ENCODE measurements at places on chromosomes 13 and 19.

DNA sequence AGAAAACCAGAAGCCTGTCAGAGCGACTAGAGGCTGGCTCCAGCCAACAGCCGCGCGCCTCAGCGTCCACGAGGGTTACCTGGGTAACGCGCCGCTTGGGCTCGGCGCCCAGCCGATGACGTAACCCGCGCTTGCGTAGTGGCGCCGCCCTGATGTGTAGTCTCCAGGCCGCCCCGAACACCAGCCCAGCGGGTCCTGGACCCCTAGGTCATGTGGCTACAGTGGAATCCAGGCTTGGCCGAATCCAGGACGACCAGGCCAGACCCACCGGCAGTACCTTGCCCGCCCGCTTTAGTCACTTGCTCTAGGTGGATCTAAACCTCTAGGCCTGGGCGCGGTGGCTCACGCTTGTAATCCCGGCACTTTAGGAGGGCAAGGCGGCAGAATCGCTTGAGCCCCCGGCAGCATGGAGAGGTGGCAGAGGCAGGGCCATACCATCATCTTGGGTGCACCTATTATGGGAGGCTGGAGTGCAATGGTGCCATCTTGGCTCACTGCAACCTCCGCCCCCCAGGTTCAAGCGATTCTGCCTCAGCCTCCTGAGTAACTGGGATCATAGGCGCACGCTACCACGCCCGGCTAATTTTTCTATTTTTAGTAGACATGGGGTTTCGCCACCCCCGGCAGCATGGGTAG lies 7.2 kb upstream of the ZNF606 start:
- DNase-seq: peak; percentile 20

- DNase-seq: no peak
Measured at GRCh38 chr13:75934889-75935288, 298.8 kb downstream of the LMO7 start.

DNA sequence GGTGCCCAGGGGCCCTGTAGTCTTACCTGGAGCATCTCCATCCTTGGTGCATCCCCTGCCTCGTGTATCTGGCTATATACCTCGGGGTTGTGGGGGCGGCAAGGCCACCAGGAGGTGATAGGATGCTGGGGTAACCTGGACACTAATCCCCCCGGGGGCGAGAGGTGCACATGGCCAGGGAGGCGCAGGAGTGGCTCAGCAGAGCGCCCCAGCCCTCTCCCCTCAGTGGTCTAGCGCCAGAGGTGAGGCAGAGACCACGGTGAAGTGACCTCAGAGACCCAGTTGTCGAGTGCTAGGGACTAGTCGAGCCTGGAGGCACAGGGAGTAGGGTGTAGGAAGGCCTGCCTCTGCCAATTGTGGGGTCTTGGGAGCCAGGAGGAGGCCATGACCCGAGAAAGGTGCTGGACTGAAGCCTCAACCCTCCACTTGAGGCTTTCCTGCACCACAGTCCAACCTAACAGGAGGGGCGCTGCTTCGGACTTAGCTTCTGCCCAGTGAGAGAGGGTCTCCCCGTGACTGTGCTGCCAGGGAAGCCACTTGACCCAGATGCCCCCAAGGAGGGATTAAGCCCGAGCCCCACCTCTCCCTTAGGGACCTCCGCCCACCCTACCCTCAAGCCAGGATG lies at the start of gene LHB:
Gene LHB (minus strand): TSS at position 51 of the 625 bp plus-strand sequence. CDS start 10 bp downstream, at position 41.
- no peak for DNase-seq

- DNase-seq: no peak
Measured at GRCh38 chr19:38924388-38924787, 6.2 kb downstream of the SARS2 start.

DNA sequence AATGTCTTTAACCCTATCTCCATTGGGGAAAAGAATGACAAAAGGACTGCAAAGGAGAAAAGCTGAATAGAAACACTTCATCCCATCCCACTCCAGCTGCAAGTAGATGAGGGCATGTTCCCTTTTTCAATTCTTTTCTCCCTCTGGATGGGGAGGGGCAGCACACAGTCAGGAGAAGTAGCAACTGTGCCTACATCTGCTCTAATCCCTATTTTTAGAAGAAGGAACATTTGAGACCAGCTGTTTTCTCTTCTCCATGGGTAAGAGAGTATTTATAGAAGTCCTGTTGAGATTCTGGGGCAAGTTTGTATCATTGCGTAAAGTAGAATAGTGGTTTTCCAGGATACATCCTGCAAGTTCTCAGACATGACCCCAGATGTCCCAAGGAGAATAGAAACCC lies 9.3 kb upstream of the GTF3A start:
- DNase-seq: no peak

- DNase-seq: no peak
Measured at GRCh38 chr13:84542348-84542747, 660.1 kb upstream of the SLITRK1 start.

GRCh38 chr19:6510618-6511017 lies 8.5 kb upstream of the TUBB4A start:
- DNase-seq: no peak

GRCh38 chr19:48295458-48295857 lies 25.6 kb downstream of the ZNF114 start:
- no peak for DNase-seq

GRCh38 chr13:25630329-25630900 lies 258.6 kb downstream of the ATP8A2 start:
- no peak for DNase-seq

- no peak for DNase-seq
Measured at GRCh38 chr13:94168783-94169453, 310.6 kb downstream of the DCT start.

DNA sequence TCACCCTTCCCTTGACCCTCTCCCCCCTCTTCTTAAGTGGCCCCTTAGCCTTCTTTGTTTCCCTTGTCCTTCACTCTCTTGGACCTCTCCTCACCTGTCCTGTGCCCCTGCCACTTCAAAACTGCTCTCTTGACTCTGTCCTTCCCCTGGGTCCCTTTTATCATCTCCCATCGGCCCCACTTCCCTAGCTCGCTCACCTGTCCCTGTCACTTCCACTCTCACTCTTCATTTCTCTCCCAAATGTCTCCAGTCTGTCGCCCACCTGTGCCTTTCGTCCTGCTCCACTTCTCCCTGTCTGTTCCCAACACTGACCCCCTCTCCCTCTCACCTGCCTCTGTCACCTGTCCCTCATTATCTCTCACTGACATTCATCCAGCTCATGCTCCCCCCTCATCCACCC lies 699 bp downstream of the IFNL1 start:
- no peak for DNase-seq

GRCh38 chr13:75764926-75765310 lies 128.8 kb downstream of the LMO7 start:
- no peak for DNase-seq

DNA sequence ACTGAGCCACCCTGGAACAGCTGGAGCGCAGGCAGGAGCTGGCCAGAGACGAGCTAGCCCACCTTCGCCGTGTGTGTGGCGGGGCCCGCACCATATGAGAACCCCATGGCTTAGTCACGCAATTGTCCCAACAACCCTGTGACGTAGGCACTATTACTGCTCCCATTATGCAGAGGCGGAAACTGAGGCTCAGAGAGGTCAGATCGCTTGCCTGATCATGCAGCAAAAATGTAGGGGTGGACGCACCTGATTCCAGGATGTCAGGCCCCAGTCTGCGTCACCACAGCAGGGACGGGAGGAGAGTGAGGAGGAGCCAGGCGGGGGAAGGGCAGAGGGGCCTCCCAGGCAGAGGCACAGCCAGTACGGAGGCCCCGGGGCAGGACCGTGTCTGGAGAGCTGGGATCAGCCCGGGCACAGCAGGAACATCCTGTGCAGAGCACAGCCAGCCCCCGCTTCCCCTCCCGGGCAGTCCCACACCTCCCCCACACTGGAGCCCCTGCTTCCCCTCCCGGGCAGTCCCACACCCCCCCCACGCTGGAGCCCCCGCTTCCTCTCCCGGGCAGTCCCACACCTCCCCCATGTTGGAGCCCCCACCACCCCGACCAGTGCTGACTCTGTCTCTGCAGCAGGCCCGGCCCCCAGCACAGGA lies 16.7 kb downstream of the PIP5K1C start:
- no peak for DNase-seq

GRCh38 chr13:80551650-80552497 lies 210.9 kb upstream of the SPRY2 start:
- DNase-seq: no peak

DNA sequence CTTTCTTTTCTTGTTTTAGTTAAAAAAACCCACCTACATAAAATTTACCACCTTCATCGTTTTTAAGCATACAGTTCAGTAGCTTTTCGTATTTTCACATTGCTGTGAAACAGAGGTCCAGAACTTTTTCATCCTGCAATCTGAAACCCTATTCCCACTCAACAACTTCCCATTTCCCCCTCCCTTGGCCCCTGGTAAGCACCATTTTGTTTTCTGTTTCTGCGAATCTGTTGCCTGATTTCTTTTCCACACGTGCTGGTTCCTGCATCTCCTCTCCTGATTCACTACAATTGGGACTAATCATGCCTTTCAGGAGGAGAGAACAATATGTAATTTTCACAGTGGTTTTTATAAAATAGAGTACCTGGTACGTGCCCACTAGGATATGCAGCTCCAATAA lies 149.2 kb upstream of the RNF113B start:
- DNase-seq: no peak

DNA sequence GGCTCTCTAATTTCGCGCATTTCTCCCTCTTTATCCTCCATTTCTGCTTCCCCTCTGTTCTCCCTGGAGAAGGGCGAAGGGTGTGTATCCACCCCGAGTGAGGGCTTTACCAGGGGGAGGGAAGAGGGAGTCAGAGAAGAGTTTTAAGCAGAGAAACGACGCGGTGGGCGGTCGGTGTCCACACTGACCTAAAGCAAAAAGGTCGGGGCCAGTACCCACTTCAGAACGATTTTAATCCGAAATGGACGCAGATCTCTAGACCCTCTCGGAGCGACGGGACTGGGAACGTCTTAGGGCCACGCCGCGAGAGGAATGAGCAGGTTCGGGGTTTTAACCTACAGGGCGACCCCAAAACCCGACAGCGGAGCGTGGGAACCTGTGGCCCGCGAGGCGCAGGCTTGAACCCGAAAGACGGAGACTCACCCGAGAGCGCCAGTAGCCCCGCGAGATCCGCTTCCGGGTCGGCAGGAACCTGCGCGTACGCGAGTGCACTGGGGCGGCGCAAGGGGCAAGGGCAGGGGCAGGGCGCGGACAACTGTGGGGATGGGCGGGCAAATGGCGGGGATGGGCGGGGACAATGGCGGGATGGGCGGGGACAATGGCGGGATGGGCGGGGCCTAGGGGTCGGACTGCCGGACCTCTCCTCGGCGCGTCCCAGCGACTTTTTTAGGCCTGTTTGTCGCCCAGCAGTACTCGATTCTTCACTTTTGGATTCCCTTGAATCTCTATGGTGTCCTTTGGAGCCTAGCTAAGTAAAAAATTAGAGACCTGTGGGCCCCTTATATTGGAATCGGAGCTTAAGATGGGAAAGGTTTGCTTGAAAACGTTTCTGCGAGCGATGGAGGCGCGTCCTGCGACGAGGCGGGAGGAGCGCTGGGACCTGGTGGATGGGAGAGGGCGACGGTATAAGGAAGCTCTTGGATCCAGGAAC lies at the start of gene ZNF677:
Gene ZNF677 (minus strand): TSS at position 463 of the 931 bp plus-strand sequence. CDS start 3,323 bp downstream, outside the sequence.
- DNase-seq: peak; percentile 51

DNA sequence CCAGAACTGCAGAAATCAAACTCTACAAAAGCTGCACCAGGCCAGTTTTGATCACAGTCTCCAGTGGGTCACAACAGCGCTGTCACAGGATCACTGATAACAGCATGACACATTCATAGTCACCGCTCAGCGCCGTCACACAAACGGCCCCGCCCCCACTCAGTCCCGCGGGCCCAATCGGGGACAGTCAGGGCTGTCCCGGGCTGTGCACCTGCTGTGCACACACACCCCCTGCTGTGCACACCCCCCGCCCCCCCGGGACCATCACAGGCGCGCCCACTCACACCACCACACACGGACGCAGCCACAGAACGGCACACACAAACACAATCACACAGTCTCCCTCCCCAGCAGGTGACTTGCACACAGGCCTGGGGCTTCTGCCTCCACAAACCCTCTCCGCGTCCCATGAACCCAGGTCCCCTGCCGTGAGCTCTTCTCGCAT lies 435 bp upstream of the ZNF382 start:
- DNase-seq: peak; percentile 80

- no peak for DNase-seq
Measured at GRCh38 chr13:20721454-20722357, 18.2 kb downstream of the IL17D start.

GRCh38 chr13:24684600-24684998 lies 4.4 kb downstream of the ATP12A start:
- DNase-seq: no peak

- DNase-seq: peak; percentile 63
Measured at GRCh38 chr19:12801466-12802266, at the start of the genes PRDX2 and THSD8. Gene PRDX2, minus strand, starts transcription at chr19:12801800. Its CDS starts 539 bp downstream, at chr19:12801261. Gene THSD8, plus strand, starts transcription at chr19:12802069. Its CDS starts 3 bp downstream, at chr19:12802072.

GRCh38 chr19:5996102-5996501 lies 18.2 kb upstream of the RANBP3 start:
- no peak for DNase-seq

- DNase-seq: peak; percentile 68
Measured at GRCh38 chr13:30307194-30307970, at the start of gene KATNAL1. Gene KATNAL1, minus strand, starts transcription at chr13:30307551. Its CDS starts 23,774 bp downstream, at chr13:30283777.

DNA sequence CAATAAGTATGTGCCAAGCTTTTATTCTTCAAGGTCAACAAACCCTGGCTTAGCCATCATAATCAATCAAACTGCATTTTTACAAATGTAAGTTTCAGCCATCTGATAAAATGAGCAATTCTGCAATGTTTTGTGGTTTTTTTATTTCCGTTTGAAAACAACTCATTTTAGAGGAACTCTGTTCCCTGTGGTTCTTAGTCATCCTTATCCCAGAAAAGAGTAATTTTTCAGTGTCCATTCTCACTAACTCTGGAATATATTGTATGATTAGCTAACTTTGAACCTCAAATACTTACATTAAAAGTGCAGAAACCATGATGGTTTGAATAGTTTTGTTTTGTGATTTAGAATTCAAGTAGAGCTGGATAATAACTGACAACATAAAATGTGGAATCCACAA lies 87.6 kb downstream of the IRS2 start:
- DNase-seq: no peak

DNA sequence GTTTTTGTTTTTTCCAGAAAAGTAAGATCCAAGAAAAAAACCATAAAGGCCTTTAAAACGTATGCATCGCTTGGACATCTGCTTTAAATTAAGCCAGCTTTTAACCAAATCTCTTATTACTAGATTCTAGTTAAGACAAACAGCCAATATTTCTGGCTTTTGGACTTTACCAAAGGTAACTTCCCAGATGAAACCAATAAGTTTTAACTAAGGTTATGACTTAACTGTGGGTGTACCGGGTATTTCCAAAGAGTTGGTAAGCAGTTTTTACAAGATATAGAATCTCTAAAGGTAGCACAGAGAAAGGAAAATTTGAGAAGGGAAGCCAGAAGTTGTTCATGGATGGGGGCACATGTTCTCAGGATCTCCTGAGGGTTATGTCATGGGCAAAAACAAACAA lies 34.0 kb downstream of the CEACAM1 start:
- DNase-seq: no peak

GRCh38 chr13:104477261-104477660 lies 1411.0 kb upstream of the SLC10A2 start:
- DNase-seq: no peak

- DNase-seq: no peak
Measured at GRCh38 chr13:35600137-35600536, 123.6 kb upstream of the MAB21L1 start.

- no peak for DNase-seq
Measured at GRCh38 chr13:43143591-43143990, 120.2 kb downstream of the DNAJC15 start.

Measured in activated T-helper 1 cell treated with anti-CD3 and anti-CD28 coated beads, Interleukin-2, amount 50 U/mL, for 16 hours (primary cell).